CD8-positive, alpha-beta memory T cell (primary cell): ENCODE measurements at places on chromosomes 5 and 9.
A peak's percentile ranks its signal among the peaks of the same experiment; 100 is the strongest.

- no peak for DNase-seq
- no peaks in the 10 kb centered on the region for H3K27me3 ChIP-seq
- no peaks in the 10 kb centered on the region for H3K36me3 ChIP-seq
- H3K27ac ChIP-seq = no peak overlapping the region
- H3K4me3 ChIP-seq = no peak overlapping the region
- H3K4me1 ChIP-seq = no peaks in the 10 kb centered on the region
Observed at GRCh38 chr9:6838158-6838557, 80.4 kb downstream of the KDM4C start.

DNA sequence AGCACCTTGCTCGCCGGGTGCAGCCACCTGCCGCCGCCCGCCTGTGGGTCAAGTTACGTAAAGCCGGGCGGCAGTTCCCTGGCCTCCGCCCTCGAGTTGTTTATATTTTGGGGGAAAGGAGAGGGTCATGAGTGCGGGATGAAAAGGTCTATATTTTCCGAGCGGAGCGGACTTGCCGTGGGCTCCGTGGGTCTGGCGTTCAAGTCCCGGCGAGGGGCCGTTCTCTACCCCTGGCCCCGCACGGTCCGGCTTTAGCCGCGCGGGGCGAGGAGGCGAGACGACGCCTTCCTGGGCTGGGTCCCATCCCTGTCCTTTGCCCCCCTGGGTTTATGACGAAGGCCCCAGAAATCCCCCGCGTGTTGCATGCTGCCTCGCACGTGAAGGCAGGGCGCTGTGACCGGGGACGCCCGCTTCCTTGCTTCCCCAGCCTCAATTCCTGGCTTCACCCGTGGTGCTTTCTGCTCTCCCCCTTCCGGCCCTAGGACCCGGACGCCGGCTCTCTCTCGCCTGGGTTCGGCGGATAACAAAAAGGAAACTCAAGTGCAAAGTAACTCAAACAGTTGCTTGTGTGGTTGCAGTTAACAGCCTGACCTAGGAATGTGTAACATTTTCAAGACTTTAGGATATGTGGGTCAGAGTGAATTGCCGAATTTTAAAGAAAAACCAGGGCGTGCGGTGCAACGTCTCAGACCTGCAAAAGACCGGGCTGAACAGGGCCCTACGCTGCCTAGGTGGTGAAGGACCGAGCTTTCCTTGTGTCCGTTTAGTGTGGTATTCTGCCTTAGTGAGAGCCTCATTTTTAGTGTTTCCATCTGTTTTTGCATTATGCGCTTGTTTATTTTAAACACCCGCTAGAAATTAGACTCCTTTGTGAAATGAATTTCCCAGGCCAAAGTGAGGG is 810 bp downstream of the VPS13A start:
- peaks cover 17% of the 10 kb centered on the region for H3K4me1 ChIP-seq
- H3K27ac ChIP-seq = peak overlapping the region; percentile 79
- peak; percentile 75 for DNase-seq
- peak overlapping the region; percentile 76 for H3K4me3 ChIP-seq

GRCh38 chr9:73009649-73010288 is 56.9 kb upstream of the ALDH1A1 start:
- no peaks in the 10 kb centered on the region for H3K27me3 ChIP-seq
- H3K4me3 ChIP-seq = no peak overlapping the region
- no peak for DNase-seq
- H3K27ac ChIP-seq = no peak overlapping the region

GRCh38 chr5:14379739-14380497 is 201.7 kb upstream of the OTULINL start:
- H3K27ac ChIP-seq = no peak overlapping the region
- H3K36me3 ChIP-seq = no peaks in the 10 kb centered on the region
- H3K27me3 ChIP-seq = no peaks in the 10 kb centered on the region
- DNase-seq = no peak

- H3K27ac ChIP-seq = no peak overlapping the region
- no peaks in the 10 kb centered on the region for H3K36me3 ChIP-seq
- no peaks in the 10 kb centered on the region for H3K27me3 ChIP-seq
- H3K4me3 ChIP-seq = no peak overlapping the region
Observed at GRCh38 chr5:38621840-38622437, 65.5 kb upstream of the LIFR start.

DNA sequence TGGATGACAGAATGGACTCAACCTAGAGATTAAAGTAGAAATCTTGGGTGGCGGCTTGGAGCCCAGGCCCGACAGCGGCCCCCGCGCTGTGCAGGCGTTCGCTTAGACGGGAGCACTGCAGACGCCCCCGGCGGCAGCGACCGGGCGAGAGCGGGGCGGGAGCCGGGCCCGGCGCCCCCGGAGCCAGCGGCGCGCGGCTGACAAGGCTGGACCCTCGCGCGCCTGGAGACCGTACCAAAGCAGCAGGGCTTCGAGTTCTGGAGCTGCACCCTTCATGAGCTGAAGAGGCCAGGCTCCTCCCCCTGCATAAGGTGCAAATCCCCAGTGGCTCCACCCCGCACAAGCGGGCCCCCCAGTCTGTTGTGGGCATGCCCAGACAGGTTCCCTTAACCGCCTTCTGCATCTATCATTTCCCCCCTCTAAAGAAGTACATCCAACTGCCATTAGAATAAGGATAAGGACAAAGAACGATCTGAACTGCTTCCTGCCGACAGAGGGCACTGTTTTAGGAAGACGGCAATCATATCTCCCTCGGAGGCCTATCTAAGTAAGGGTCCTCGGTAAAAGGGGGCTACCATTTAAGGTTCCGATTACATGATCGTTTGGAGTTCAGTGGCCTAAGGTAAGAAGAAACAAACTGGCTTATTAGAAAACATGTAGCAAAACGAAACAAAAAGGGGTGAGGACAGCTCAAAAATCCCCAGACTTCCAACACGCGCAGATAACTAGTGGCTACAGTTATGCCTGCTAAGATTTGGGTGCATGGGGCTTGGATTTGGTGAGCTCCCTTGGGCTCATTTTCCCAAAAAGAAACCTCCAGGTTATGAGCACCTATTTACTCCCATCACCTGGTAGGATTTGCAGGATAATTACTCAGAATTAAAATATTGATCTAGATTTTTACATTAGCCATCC is 66.3 kb downstream of the RGMB start:
- H3K4me1 ChIP-seq = no peaks in the 10 kb centered on the region
- no peak for DNase-seq
- no peak overlapping the region for H3K4me3 ChIP-seq
- H3K27me3 ChIP-seq = no peaks in the 10 kb centered on the region

GRCh38 chr9:17936365-17936764 is 357.5 kb downstream of the SH3GL2 start:
- H3K4me1 ChIP-seq = no peaks in the 10 kb centered on the region
- H3K27me3 ChIP-seq = no peaks in the 10 kb centered on the region

GRCh38 chr5:148825716-148826052 is 727 bp upstream of the ADRB2 start:
- no peak for DNase-seq
- peak overlapping the region; percentile 78 for H3K4me3 ChIP-seq
- no peaks in the 10 kb centered on the region for H3K27me3 ChIP-seq
- H3K27ac ChIP-seq = peak overlapping the region; percentile 77
- H3K36me3 ChIP-seq = no peaks in the 10 kb centered on the region

DNA sequence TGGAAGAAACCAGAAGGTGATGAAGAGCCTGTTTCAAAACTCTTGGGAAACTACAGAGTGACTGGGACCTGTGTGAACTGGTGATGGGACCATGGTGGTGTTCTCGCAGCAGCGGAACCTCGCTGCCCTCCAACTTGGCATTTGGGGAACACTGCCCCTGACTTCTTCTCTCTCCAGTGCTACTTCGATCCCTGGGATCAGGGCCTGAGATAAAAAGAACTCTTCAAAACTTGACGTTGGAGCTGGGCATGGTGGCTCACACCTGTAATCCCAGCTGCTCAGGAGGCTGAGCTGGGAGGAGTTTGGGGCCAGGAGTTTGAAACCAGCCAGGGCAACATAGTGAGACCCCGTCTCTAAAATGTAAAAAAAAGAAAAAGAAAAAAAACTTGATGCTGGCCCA is 18.1 kb downstream of the PITX1 start:
- no peak overlapping the region for H3K27ac ChIP-seq
- no peak for DNase-seq
- no peak overlapping the region for H3K4me3 ChIP-seq
- H3K27me3 ChIP-seq = no peaks in the 10 kb centered on the region

DNA sequence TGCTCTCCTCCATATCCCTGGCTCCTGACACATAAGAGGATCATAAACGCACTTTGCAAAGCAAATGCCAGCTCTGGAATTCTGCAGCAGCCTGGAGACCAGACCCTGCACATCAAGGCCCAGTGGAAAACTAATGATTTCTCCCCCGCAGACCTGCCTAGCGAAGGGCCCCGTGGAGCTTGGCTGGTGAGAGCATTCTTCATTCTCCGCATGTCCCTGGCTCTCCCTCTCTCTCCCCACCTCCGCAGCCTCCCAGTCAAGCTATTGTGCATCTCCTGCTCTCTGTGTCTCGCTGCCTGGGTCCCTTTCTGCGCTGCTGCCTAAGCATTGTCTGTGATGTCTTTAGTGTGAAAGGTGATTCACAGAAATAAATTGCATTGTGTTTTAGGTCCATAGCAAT is 46.7 kb downstream of the GRIA1 start:
- no peak overlapping the region for H3K27ac ChIP-seq
- no peaks in the 10 kb centered on the region for H3K4me1 ChIP-seq
- H3K4me3 ChIP-seq = no peak overlapping the region
- no peaks in the 10 kb centered on the region for H3K27me3 ChIP-seq

- no peaks in the 10 kb centered on the region for H3K4me1 ChIP-seq
- H3K27me3 ChIP-seq = no peaks in the 10 kb centered on the region
- DNase-seq = no peak
- no peak overlapping the region for H3K27ac ChIP-seq
- H3K4me3 ChIP-seq = no peak overlapping the region
Observed at GRCh38 chr5:144945503-144945902, 774.8 kb downstream of the KCTD16 start.

- no peak overlapping the region for H3K4me3 ChIP-seq
- no peaks in the 10 kb centered on the region for H3K4me1 ChIP-seq
- H3K27me3 ChIP-seq = no peaks in the 10 kb centered on the region
- H3K27ac ChIP-seq = no peak overlapping the region
Observed at GRCh38 chr9:116786737-116787136, 99.6 kb downstream of the TRIM32 start.

DNA sequence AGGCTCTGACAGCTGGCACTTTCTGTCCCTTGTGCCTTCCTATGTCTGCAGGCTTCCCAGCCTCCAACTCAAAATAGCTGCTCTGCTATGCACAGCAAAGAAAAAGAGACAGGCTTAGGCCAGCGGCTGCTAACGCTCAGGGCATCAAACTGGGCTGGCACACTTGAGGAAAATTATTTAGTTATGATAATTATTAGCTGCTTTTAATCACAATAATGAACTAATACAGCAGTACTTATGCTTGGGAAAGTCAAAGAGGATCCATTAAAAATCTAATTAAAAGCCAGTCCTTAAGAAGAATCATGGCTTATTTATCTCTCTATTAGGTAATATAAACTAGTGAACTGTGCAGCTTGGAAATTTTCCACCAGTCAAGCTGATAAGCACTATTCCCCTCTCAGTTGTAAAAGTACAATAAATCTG is 233.2 kb downstream of the SLIT3 start:
- no peak for DNase-seq
- H3K4me3 ChIP-seq = no peak overlapping the region
- no peaks in the 10 kb centered on the region for H3K4me1 ChIP-seq
- no peaks in the 10 kb centered on the region for H3K27me3 ChIP-seq
- H3K36me3 ChIP-seq = no peaks in the 10 kb centered on the region

GRCh38 chr5:172446336-172447051 is 7.8 kb downstream of the SH3PXD2B start:
- no peak overlapping the region for H3K27ac ChIP-seq
- no peaks in the 10 kb centered on the region for H3K27me3 ChIP-seq
- no peak for DNase-seq

DNA sequence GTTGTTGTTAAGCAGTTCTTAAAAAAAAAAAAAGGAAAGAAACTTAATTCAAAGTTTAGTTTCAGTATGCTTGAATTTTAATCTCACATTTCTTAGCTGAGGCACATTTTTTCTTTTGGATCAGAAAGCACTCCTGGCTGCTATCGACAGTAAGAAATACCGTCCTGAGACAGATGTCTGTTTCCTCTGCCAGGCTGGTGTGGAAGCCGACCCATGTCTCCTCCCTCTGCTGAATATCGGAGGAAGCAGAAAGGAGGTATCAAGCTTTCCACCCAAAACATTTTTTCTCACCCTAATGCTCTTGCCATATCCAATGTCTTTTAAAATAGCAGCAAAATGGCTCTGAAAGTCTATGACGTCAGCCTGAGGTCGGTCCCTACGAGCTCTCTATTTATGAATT is 208.1 kb downstream of the TLE4 start:
- H3K36me3 ChIP-seq = no peaks in the 10 kb centered on the region
- no peak overlapping the region for H3K27ac ChIP-seq
- no peak for DNase-seq
- H3K27me3 ChIP-seq = no peaks in the 10 kb centered on the region
